ENCODE measurements at places on chromosomes 5 and 9.

GRCh38 chr9:20496328-20496727 lies 126.0 kb downstream of the MLLT3 start:
- no peak for DNase-seq

DNA sequence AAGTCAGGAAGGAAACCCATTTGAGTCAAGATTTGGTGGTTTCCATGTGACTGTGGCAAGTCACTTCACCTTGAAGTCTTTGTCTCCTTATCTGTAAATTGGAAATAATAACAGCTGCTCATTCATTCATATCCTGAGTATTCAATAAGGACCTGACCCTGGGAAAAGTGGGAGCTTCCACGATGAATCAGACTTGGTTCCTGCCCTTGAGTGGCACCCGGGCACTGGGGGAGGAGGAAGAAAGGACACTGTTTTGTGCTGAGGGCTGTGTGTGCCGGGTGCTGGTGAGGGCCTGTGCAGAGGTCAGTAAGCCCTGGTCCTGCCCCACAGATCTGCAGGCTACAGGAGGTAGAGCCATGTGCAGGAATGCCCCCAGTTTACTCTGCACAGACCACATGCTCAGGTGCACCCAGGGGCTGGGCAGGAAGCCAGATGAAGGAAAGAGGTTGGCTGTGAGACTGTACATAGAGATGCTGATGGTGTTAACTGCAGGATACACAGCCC lies 6.8 kb downstream of the NDST1 start:
- no peak for DNase-seq

DNA sequence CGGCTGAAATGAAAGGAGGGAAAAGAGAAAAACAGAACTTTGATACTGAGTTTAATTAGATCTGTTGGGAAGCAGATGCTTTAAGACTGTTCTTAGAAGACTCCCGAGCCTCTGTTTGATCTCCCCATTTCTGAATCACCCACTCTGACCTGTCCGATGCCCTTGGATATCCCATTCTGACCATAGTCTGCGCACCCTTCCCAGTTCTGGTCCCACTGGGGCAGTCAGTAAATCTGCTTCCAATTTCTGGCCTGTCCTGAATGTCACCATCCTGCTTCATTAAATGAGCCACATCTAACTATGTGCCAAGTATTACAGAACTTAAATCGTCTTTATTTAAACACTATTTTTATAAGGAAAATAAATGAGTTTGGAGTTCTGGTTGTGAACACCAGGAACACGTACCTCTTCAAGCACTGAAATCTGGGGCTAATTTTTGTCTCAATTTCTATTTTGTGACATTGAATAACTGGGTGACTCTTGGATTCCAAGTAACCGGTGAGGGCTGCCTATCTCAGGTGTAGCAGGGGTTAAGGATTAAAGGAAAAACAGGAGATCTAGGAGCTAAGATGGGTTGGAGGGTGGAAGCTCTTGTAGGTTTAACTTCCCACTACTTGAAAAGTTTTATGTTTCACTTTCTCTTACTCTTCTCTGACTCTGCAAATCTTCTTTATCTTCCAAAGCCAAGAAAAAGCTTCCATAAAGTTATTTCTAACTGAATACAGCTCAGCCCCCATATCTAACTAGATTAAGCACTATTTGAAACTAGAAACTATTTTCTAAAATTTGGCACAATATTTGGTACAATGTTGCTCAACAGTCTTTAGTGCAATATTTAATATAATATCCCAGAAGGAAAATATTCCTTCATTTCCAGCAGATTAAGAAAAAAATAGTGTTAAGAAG lies 40.1 kb downstream of the ALDH1A1 start:
- no peak for DNase-seq

DNA sequence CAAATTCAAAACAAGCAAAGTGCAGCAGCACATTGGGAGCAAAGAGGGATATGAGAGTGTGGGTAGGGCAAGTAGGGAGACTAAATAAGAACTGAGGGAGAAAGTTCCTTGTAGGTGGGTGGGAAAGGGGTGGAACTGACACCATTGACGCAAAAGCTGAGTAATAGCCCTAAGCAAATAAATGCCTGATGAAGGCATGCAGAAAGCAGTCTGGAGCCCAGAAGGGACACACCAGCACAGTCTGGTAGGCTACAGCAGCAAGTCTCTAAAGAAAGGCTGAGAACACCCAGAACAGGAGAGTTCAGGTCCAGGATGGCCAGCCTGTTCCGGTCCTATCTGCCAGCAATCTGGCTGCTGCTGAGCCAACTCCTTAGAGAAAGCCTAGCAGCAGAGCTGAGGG lies at the start of gene INSL4:
Gene INSL4 (plus strand): TSS at position 208 of the 400 bp plus-strand sequence. CDS start 105 bp downstream, at position 313.
- DNase-seq: no peak

DNA sequence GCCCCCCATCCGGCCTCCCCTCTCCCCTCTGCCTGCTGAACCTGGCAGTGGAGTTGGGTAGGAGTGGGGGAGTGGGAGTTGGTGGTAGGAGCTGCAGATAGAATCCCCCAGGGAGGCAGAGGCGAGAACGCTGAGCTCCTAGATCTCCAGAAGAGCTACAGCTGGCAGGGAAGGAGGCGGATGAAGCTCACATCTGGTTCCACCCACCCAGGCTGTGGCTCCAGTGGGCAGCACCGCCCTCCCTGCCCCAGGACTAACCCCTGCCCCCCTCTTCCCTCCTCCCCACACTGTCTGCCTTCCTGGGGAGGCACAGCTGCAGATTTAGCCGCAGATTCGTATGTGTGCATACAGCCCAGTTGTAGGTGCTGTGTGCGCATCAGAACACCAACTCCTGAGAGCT lies 34.2 kb downstream of the C9orf50 start:
- DNase-seq: no peak

Data from iPS DF 19.7 (cell line).